ENCODE measurements at places on chromosomes 4 and X.

DNA sequence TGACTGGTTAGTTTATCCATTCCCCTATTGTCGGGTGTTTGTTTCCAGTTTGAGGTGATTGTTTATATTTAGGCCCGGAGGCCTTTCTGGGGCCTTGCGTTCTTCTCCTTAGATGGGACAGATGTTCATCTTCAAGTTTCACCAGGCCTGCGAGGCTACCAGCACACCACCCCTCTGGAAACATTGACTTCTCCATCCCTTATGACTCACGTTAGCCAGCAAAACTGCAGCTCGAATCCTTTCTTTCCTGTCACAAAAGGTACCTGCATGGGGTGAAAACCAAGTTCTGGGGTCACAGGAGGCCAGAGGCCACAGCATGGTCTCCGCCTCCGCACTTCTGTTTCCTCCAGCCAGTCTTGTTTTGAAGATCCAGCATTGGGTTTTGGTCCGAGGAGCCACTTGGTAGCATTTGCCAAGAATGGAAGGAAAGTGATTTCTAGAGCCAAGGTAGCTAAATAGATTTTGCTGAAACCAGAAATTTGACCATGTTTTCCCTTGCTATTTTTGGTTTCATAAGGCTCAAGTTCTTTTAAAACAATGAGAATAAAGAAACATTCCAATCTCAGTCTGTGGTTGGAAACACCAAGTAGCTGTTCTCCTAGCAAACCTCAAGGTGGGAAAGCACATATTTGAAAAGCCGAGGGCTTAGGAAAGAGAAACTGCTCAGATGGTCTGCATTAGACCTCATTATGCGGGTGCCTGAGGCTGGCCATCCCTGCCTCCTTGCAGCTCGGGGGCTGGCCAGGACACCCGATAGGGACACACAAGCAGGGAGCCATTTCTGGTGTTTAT lies 5.6 kb downstream of the NYX start:
- no peak for DNase-seq

DNA sequence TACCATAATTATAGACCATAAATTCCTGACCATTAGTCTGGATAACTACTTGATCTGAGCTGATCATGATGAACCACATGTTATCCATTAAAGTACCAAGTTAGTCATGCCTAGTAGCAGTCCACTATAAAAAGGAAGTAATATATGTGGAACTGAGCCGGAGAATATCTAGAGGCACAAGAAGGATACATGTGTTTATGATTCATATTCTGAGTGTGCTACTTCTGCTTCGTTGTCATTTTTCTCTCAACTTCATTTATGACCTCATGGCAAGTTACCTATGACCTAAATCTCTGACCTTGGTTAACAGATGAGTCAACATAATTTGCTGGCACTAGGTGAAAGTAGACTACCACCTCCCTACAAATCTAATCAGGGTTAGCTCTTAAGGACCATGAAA lies 56.5 kb upstream of the ANKRD17 start:
- DNase-seq = no peak

GRCh38 chr4:1365271-1366178 lies 18.5 kb downstream of the UVSSA start:
- no peak for DNase-seq

- no peak for DNase-seq
Measured at GRCh38 chr4:124083711-124084110, 628.8 kb downstream of the ANKRD50 start.

GRCh38 chrX:13699183-13699826 lies 10.4 kb downstream of the RAB9A start:
- DNase-seq = no peak

- DNase-seq = no peak
Measured at GRCh38 chr4:112648263-112649054, 11.5 kb downstream of the LARP7 start.

DNA sequence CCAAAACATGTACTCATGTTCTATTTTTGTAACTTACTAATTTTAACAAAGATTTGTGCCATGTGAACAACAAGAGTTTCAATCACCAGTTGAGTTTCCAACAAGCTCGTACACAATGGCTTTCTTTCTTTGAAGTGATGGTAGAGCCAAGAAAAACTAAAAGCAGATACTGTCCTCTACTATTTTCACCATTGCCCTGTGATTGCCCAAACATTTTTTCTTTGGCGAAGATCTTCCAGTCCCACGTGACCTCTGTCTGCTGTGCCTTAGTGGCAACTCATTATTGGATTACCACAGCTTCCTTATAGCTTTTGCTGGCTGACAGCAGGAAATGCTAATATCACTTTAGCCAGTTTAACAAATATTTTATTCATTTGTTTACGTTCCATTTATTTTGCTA lies 1147.1 kb downstream of the STIM2 start:
- DNase-seq = no peak

DNA sequence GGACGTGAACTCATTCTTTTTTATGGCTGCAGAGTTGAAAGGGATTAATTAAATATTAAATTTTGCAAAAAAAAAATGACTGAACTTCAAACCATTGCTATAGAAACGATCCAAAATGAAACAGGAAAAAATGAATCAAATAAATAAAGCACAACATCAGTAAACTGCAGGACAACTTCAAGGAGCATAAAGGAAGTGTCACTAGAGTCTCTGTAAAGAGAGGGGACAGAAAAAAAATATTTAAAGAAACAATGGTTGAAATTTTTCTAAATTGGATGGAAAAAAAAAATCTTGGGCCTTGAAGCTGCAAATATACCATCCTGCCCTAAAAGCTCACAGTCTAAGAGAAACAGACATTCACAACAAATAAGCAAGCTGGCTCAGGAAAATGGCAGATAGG lies 339.3 kb upstream of the INTU start:
- no peak for DNase-seq

DNA sequence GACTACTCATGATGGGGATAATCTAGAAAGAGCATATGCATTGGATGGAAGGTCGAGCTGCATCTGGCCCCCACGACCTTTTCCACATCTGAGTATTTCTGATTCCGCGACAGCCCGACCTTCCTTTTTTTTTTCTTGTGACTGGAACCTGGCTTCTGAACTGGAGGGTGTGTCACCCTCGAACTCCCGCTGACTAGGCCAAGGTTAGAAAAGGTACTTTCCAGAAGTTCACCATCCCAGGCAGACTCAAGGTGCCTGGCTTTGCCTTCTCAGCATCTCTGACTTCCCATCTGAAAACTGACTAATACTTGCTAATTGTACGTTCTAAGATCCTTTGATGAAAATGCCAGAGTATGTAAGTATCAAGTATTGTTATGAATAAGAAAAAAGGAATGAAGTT lies 49.3 kb upstream of the CD40LG start:
- peak; percentile 65 for DNase-seq

GRCh38 chr4:94160774-94161173 lies 46.9 kb upstream of the SMARCAD1 start:
- no peak for DNase-seq

- no peak for DNase-seq
Measured at GRCh38 chr4:18533262-18533775, 511.8 kb upstream of the LCORL start.

DNA sequence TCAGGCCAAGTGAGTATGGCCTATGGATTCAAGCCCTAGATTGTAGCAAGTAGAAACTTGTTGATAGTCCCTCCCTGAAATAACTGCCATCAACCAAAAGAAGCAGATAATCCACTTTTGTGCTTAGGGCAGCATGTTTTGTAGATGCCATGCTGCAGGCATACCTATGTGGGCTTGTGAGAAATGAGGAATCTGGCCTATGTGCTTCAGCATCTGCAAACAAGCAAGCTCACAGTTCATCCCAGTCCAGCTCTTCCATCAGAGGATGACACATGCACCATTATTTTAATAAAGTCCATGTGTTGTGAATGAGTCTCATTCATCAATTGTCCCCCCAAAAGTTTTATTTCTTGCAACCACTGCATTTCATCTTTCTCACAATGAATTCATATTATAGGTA lies 421.9 kb upstream of the DIPK2B start:
- DNase-seq = no peak

- DNase-seq = no peak
Measured at GRCh38 chrX:111083081-111083480, 12.9 kb upstream of the PAK3 start.

DNA sequence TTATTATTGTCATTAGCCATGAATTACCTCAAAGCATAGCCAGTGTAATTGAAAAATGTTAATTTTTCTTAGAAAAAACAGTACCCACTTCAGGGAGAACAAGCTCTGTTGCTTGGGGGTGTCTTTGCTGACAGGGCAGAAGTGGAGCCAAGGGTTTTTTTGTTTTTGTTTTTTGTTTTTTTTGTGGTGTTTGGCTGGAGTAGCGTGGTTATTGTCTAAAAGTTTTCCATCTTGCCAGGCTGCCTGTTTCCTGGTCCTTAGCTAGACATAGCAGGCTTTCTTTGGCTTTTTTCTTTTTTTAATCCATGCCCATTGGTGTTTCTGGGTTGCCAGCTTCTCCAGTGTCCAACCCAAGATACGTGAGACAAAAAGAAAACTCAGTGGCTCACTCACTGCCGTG lies 61.5 kb downstream of the CASP3 start:
- no peak for DNase-seq

DNA sequence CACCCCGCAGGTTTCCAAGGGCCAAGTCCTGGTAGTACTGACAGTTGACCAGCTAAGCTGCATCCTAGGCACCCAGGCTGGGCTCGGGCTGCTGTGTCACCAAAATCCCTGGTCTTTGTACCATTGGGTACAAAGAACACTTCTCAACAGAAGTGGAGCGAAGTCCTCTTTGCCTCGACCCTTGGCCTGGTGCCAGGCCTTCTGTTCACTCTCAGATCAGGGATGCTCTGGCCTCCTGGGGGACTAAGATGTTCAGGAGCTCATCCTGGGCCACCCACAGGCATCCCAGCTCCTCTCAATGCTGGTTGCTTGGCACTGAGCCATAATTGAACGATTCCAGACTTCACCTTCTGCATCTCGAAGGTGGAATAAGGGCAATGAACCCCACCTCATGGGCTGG lies 13.8 kb upstream of the SLC2A9 start:
- DNase-seq = no peak

DNA sequence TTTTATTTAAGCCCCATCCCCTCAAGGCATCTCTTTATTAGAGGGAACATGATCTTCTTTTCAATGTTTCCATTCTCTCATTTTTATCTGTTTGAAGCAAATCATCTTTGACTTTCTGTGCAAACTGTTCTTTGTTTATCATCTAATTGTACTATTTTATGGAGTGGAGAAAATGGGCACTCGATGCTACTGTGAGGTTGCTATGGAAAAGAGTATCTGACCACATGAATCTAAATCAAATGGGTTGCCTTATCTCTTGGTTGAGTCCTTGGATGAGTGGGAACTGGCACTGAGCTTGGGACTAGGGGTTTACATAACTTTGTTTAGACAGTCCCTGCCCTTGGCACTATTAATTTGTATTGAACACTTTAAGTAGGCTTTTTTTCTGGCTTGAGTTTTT lies 9.1 kb downstream of the OCRL start:
- DNase-seq = no peak

DNA sequence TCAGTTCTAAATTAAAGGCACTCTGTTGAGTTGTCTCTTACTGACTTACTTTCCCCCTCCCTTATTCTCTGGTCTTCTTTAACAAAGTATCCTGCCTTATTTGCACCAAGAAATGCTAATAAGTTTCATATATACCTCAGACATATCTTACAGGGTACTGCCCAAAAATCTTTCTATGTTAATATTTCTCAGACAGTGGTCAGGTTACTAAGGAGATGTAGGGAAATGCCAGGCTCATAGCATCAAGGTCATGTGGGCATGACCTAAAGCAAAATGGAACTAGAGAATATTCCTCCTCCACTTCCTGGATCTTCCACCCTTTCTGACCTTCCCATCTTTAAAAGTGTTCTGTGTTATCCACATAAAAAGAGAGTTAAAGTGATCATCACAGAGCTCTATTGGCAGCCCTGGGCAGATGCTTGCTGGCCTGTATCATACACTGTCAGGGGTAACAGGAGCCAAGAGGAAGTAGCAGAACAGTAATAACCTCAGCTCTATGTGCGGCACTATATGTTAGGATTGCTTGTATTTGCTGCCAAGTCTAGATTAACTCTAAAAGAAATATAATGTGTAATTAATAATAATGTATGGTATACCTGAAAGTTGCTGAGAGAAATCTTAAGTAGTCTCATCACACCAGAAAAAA lies 74.3 kb downstream of the IQCM start:
- DNase-seq = no peak

GRCh38 chr4:177222781-177223180 lies 86.9 kb upstream of the NEIL3 start:
- DNase-seq = no peak
